ENCODE measurements at places on chromosomes 1 and 21.

DNA sequence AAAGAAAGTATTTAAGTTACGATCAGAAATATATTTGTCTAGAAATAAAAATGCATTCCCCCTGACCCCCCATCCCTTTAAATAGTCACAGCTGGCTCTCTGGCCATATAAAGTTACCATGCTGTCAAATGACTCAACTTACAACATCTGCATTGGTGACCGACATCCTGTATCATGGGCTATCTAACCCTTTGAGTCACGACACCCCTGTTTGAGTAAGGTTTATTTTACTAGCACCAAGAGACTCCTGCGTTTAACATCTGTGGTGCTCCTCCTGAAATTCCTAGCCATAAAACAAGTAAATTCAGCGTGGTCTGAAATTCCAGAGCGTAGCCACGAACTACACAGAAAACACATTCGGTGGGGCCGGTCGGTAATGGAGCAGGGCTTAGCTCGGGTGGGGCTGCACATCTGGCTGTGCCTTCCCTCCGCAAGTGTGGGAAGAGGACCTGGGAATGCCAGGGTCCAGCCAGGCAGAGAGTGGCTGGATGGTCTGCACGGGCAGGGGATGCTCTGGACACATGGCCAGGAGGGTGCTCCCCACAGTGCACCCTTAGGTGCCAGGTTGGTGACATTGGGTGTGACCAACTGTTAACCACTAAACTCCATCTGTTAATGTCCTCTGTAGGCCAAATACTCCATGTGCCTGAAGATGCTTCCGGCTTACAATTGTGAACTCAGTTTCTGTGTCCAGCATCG is 53.0 kb upstream of the CLDN14 start:
- DNase-seq, result no peak

- no peak for DNase-seq
These were observed 58.6 kb downstream of the H3-3A start for GRCh38 chr1:226121049-226121586.

DNA sequence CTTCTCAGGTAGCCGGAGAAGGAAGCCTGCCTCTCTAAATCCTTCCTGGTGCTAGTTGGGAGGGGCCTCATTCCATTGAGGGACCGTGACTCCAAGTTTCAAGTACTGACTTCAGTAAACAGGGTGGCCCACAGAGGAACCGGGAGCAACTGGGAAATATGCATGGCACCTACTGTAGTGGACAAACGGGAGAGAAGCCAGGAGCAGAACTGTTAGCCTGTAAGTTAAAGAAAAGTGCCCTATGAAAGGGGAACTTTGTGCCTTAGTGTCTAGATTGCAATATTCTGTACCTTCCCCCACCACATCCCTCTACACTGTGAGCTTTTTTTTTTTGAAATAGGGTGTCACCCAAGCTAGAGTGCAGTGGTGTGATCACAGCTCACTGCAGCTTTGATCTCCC is 33.2 kb upstream of the KANK4 start:
- no peak for DNase-seq

DNA sequence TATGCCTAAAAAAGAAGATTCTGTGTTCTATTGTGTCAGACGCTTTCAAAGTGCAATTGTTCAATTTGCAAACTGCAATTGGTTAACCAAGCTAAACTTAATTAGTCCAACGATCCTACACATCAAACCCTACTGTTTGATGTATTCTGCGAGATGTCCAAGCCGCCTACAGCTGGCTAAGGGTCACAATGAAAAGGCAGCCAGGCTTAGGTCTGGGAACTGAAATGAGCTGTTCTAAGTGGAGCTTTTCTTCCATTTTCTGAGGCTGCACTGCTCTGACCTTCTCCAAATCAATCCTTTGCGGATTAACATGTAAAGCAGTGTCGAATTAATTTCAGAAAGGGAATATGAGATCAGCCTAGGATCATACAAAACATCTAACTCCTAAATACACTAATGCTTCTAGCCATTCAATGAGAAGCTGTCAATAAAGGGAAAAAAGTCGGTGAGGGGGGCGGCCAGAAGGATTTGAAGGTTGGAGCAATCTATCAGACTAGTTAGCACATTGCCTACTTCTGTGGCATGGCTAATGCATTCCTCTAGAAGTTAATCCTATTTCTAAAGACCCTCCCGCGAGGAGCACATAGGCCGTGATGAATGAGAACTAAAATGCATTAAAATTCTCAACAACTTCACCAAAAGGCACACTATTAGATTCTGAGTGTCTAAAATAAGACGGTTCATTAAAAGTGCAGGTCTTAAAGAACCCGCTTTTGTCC is 119.0 kb downstream of the SIM2 start:
- no peak for DNase-seq

DNA sequence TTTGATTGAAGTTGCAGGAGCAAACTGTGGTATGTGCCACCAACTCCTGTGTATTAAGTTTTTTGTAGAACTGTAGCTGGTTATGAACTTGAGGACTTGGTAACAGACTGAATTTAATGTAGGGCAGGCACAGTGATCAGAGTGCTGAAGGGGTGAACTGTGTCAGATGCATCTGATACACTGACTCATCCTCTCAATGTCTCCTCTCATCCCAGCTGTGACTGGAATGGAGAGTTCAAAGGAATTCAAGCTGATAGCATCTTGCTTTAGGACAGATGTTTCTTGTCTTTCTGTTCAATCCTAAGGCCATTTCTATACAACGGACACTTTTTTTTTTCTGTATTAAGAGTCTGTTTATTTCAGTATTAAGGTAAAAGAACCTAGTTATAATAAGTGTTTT is 25.0 kb upstream of the GBP1 start:
- DNase-seq, result no peak

- no peak for DNase-seq
These were observed 64.0 kb downstream of the ITPKB start for GRCh38 chr1:226674892-226675714.

- DNase-seq, result no peak
These were observed 556.7 kb downstream of the DPYD start for GRCh38 chr1:97364086-97364485.

GRCh38 chr1:44947063-44947773 is 39.2 kb downstream of the EIF2B3 start:
- no peak for DNase-seq

DNA sequence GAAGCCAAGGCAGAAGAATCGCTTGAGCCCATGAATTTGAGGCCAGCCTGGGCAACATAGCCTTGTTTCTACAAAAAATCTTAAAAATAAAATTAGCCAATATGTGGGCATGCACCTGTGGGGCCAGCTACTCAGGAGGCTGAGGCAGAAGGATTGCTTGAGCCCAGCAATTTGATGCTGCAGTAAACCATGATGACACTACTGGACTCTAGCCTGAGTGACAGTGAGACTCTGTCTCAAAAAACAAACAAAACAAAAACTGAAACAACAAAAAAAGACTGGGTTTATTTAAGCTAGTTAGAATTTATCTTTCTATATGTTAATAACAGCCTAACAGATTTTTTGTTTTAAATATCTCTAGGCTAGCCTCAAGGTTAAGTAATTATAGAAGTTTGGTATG is 57.4 kb downstream of the SLC35A3 start:
- DNase-seq, result no peak

- DNase-seq, result no peak
These were observed 23.9 kb downstream of the RUNX3 start for GRCh38 chr1:24905979-24906720.

- DNase-seq, result no peak
These were observed 797 bp downstream of the WDR47 start for GRCh38 chr1:109040989-109041620.

GRCh38 chr1:205523891-205524793 is 19.7 kb downstream of the CDK18 start:
- DNase-seq, result peak; percentile 75

- DNase-seq, result no peak
These were observed 37.8 kb downstream of the ELK4 start for GRCh38 chr1:205593967-205594366.

GRCh38 chr21:45414396-45415187 is 9.6 kb downstream of the COL18A1 start:
- DNase-seq, result no peak

- no peak for DNase-seq
These were observed 29.4 kb upstream of the GNG4 start for GRCh38 chr1:235679005-235679404.

DNA sequence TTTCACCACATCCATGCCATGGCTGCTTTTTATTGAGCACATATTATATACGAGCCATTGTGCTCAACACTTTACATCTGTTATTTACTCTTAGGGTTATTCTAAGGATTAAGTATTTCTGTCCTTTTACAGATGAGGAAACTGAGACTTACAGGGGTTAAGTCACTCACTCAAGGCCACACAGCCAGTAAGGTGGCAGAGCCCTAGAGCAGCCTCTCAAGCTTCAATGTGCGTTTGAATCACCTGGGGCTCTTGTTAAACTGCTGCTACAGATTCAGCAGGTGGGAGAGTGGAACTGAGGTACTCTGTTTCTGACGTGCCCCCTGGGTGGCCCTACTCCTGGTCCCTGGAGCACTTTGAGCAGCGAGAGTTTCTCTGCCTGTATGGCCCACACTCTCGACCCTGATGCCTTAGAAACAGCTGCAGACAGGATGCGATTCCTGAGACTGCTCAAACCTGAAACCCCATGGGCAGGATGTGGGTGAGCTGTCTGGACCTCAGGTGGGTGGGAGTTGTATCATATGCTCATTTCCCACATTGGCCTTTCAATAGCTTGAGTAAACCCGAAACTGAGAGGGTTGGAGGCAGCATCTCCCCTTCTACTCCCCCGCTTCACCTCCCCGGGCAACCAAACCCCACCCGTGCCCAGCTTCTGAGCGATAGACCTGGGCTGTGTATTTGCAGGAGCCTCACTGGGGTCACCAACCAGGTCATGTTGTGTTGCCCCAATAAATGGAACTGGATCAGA is 59.3 kb downstream of the MAN1C1 start:
- DNase-seq, result no peak

GRCh38 chr1:231591466-231591865 is 35.1 kb upstream of the DISC1 start:
- no peak for DNase-seq

DNA sequence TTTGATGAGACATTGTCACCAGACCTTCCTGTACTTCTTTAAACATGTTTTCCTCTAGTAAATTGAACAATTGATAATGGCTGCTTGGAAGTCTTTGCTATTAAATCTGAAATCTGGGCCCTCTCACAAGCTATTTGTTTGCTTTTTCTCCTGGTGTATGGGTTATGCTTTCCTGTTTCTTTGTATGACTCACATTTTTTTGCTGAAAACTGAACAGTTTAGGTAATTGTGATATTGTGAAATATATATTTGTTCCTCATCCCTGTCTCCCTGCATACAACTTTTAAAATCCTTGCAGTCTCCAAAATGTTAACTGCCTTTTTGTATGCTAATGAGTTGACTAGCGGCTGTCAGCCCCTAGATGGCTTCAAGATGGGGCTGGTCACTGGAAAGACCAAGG is 61.6 kb downstream of the MAP3K21 start:
- no peak for DNase-seq

DNA sequence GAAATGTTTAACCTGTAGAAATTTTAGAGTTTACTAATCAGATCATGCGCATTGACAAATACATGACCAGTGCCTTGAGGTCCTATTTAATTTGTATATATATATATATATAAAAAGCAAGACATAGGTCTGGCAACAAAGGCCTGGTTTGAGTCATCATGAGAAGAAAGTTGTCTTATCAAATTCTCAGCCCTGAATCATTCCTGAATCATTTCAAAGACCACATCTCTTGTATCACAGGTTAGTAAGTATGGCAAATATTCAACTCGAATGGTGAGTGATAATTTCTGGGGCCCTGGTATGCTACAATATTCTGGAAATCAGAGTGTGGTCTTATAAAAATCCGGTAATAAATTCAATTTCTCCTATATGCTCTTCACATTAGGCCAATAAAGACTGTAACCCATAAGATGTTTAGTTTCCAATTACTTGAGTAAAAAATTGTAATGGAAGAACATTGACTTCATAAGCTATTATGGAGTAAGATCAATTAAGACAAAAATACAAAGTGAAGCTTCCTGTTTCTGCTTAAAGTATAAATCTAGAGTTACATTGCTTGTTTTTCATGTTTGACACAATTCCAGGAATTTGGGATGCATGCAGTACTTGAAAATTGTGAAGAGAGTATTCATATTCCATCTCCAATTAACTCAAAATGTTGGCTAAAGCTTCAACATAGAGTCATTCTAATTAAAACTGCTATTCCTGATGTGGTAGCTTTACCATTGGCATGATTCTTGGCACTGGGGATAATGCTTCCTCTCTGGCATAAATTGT is 309.4 kb downstream of the BRINP3 start:
- DNase-seq, result no peak

DNA sequence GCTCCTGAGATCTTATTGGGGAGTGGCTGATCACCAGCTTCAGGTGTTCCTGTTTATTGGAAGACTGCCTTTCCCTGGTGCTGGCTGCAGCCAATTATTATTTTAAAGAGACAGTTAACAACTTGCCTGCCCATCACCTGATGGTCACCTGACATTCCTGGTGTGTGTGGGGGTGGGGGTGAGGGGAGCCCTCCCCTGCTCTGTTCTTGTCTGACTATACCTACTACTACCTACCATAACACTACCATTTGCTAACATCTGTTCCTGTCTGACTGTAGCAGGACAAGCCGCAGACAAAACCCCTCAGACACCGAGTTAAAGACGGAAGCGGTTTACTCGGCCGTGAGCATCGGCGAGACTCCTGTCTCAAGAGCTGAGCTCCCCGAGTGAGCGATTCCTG is 54.9 kb upstream of the NBPF3 start:
- no peak for DNase-seq

GRCh38 chr1:173489929-173490328 is 12.8 kb downstream of the PRDX6 start:
- DNase-seq, result no peak

DNA sequence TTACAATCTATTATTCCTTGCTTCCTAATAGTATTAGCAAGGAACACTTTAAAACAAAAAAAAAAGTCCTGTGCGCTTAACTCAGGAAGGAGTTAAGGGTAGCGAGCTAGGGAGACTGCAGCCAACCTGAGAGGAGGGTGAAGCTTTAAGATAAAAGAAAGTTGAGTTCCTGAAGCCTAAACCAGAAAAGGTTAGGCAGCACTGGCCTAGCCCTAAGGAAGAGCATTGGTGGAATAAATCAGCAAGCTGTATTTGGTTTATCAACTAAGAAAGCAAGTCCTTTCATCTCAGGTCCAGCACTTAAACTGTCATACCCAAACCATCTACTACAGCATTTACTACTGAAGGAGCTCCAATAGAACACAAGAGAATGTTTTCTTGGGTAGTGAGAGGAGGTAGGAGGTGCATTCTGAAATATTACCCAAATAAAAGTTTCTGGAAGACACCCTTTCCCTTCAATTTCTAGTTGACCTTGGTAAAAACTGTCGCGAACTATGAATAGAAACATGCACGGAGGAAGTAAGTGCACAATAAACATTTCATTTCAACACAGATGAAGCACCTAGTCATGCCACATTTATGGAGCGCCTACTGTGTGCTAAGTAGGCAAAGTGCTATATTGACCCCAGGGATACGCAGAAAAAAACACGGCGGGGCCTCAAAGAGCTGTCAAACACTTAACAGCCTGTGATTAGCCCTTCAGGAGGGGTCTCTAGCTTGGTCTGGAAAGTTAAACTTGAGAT is 1.3 kb downstream of the GLRX2 start:
- no peak for DNase-seq

GRCh38 chr1:183880531-183881243 is 75.8 kb downstream of the RGL1 start:
- no peak for DNase-seq

GRCh38 chr1:43537423-43538142 is 6.9 kb downstream of the PTPRF start:
- no peak for DNase-seq

GRCh38 chr1:158145173-158145719 is 35.4 kb upstream of the CD1D start:
- DNase-seq, result no peak

Measured in NCI-H1930 (cell line).